Cortex of kidney (tissue), 1 donor: ENCODE measurements at places on chromosomes 4 and X.

DNA sequence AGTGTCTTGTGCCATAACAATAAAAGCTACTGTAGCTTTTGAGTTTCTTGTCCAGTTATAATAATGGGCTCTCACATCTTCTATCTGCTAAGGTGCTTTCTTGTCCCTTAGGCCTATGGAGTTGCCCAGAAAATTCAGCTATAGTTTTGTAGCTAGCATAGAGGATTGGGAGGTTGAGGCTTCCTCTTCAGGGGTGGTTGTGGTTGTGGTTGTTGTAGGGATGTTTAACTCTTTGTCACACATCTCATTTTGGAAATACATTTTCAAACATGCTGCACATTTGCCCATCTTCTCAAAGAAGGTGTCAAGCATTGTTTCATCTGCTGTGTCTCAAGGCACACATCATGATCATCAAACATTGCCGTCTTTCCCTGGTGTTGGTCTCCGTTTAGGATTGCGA is 65.0 kb downstream of the ATXN3L start:
- DNase-seq = no peak

DNA sequence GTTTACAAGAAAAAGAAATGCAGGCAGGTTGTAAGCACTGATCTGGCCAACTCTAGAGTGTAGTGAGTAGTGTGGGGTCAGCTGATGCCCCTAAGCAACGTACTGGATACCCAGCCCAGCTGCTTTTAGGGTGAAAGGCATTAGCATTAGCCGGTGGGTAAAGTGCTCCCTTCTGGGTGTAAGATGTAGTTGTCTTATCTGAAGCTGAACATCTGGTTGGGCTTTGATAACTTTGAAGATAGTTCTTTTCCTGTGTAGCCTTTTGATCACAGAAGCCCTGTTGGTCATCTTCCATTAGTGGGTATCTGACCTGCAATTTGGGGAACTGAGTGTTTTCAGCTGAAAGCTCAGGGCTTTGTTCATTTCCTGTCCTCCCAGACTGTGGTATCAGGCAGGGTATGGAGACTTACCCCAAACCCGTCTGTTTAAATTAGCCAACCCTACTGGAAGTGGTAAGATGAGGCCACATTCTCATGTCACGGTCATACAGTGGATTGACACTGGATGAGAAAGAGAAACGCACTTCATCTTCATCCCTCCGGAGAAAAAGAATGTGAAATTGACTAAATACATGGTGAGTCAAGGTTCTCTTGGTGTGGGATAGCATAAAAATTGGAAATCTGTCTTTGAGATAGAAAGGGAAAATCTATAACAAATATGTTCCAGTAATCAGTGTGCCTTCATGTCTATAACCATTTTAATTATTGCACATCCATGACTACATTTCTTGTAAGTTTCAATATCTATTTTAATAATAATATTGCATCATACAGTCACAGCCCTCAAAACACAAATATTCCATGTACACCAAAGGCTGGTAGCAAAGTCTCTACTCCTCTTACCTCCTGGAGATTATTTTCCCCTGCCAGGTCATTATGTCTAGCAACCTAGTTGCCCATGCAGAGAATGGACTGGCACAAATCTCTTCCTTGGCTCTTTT is 8.7 kb downstream of the RHOH start:
- DNase-seq = no peak

DNA sequence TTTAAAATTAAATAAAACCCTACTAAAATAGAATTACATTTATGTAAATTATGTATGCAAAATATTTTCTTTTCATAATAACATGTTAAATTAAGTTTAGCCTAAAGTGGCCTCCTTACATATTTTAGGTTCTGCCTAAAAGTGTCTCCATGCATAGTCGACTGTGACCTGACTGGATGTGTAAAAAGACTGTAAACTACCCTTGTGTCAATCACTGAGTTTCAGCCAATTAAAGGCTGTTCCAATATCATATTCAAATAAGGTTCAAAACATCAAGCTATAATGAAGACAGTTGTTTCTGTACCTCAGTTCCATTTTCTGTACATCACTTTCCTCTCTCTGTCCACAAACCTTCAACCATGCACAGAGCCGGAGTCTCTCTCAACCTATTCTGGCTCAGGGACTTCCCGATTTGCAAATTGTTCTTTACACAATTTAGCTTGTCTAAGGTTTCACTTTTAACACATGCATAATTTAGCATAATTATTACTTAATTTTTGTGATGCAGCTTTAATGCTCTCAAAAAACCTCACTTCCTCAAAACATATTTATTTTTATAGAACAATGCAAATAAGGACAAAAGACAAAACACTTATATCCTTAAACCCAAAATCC is 60.1 kb downstream of the SH3RF1 start:
- no peak for DNase-seq

- no peak for DNase-seq
Observed at GRCh38 chr4:33060674-33061542, 2340.7 kb downstream of the PCDH7 start.

DNA sequence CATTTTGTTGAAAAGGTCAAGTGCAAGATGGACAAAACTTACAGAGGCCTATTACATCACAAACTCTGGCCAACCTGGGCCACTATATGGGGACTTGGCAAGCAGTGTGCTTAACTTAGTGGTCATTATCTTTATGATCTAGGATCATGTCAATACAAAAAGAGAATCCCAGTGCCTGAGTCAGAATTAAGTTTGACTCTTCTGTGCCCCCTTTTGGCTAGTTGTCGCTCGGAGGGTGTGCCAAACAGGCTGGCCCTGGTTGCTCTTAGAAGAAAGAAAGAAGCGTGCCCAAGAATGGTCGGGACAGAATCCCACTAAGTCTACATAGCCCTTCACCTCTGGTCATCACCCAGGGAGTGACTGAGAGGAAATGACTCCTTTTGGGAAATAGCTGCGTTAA is 100.1 kb downstream of the EIF4E start:
- no peak for DNase-seq

GRCh38 chr4:103012551-103012950 is 7.0 kb downstream of the SLC9B1 start:
- no peak for DNase-seq

DNA sequence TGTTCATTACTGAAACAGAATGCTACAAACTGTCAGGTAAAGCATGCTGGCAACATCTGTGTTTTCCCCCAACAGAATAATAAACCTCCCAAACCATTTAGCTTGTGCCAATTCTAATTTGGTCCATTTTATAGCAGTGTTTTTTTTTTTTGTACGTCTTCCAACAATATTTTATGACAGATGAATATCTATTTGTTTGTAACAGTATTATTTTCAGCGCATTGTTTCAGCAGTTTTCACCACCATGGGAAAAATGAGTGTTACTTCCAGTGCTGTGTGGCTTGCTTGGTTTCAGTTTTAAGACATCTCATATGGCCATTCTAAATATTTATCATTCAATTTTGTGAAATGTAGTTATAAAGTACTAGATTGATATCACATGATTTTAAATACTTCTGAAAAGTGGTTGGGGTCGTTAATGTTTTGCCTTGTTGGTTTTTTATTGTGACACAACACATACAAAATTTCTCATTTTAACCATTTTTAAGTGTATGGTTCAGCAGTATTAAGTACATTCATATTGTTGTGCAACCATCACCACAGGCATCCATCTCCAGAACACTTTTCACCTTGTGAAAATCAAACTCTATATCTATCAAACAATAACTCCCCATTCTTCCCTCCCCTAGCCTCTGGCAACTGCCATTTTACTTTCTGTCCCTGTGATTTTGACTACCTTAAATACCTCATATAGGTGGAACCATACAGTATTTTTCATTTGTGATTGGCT is 25.6 kb upstream of the TBC1D19 start:
- no peak for DNase-seq

GRCh38 chr4:56674984-56675383 is 6.1 kb downstream of the HOPX start:
- DNase-seq = no peak

DNA sequence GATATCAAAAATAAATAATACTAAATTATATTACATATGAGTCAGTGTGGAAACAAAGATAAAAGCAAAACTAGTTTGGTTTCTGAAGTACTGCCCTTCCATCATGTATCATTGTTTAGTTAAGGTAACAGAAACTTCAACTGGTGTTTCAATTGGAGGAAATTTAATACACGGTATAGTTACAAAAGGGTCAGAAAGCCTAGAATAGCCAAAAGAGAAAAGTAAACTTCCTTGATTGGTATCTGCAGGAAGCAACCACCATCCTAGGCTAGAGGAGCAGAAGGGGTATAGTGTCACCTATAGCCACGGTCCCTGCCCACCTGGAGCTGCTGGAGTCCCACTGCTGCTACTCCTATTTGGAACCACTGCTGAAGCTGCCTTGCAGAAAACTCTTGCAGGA is 185.6 kb downstream of the SLC7A11 start:
- DNase-seq = no peak

DNA sequence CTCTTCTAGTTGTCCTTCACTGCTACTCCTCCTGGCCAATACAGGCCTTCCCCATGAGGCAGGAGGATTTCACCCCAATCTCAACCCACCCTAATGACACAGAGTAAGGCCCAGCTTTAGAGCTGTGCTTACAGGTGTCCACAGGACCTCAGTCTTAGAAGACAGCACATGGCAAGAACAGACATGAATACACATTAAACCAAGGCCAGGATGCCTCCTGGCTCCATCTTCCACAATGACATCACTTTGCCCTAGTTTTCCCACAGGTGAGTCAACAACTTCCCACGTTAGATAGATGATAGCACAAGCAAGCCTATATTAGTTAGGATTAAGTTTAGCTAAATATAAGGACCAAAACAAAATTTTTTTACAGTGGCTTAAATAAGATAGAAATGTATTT is 63.8 kb upstream of the NOCT start:
- no peak for DNase-seq

DNA sequence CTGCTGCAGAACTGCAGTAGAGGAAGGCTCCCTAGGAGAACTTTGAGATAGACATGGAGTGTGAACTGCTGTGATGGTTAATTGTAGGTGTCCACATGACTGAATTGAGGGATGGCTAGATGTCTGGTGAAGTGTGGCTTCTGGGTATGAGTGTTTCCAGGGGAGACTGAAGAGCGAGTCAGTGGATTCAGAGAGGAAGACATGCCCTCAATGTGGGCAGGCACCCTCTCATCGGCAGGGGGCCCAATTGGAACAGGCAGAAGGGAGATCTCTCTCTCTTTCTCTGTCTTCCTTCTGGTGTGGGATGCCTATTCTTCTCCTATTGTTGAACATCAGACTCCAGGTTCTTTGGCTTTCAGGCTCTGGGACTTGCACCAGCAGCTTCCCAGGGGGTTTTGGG is 304.7 kb upstream of the GATB start:
- DNase-seq = no peak

DNA sequence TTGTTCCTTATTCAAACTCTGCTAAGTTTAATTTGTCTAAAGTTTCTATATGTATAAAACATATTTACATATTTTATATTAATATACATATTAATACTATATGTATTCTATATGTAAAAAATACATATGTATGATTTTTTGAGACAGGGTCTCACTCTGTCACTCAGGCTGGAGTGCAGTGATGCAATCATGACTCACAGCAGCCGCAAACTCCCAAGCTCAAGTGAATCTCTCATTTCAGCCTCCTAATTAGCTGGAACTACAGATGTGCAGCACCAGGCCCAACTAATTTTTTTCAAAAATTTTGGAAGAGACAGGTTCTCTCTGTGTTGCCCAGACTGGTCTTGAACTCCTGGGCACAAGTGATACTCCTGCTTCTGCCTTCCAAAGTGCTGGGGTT is 684.9 kb downstream of the TRAM1L1 start:
- DNase-seq = no peak

DNA sequence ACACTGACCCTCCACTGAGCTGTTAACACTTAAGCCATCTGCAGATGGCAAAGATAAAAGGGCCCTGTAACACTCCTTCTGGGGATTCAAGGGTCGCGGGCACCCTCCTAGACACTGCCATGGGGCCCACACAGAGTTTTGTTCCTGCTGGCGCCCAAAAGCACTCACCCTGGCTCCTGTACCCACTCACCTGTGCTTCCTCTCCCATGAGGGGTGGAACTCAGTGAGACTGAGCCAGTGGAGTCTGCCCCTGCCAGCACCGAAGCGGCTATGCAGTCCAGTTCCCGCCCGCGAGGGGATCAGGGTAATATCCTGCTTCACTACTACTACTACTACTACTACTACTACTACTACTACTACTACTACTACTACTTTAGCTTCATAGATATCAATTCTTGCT is 312.1 kb upstream of the FTHL17 start:
- no peak for DNase-seq

- no peak for DNase-seq
Observed at GRCh38 chr4:53914313-53915016, 149.9 kb downstream of the CHIC2 start.

DNA sequence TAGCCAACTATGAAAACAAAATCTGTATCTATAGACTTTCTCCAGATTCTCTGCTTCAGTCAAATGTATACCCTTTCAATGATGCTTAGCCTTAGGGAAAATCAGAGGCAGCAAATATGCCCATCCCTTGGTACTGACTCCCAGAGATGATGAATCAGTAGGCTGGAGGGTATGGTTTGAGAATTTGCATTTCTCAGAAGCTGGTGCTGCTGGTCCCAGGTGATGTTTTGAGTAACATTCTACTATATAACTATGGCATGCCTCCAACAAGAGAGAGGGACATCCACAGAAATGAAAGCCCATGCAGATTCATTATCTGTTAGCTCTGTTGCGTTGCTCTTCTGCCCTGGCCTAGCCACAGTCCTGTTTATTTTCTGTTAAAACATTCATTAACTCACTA is 13.6 kb downstream of the TNIP3 start:
- DNase-seq = no peak
